Cardiac septum (tissue), 1 donor: ENCODE measurements at places on chromosomes 1 and 21.

- no peak for DNase-seq
Measured at GRCh38 chr1:82086739-82087138, 286.0 kb downstream of the ADGRL2 start.

GRCh38 chr1:62070384-62071011, 124.2 kb upstream of the L1TD1 start:
- no peak for DNase-seq

- no peak for DNase-seq
Measured at GRCh38 chr21:39117440-39117970, 65.7 kb downstream of the PSMG1 start.

GRCh38 chr21:32456497-32456918, 44.0 kb downstream of the EVA1C start:
- no peak for DNase-seq

- DNase-seq: no peak
Measured at GRCh38 chr1:81605023-81605422, 195.7 kb upstream of the ADGRL2 start.

GRCh38 chr1:7346600-7347570, 424.2 kb upstream of the VAMP3 start:
- no peak for DNase-seq

- no peak for DNase-seq
Measured at GRCh38 chr1:207031016-207031415, 1.5 kb downstream of the C1orf116 start.

- DNase-seq: no peak
Measured at GRCh38 chr21:26019236-26019635, 151.3 kb downstream of the APP start.

- no peak for DNase-seq
Measured at GRCh38 chr1:27003745-27004470, 8.7 kb downstream of the TENT5B start.

- no peak for DNase-seq
Measured at GRCh38 chr1:167518331-167518700, at the start of gene CD247. Gene CD247 (minus strand): TSS chr1:167518529. CDS start chr1:167518465, 64 bp downstream.

DNA sequence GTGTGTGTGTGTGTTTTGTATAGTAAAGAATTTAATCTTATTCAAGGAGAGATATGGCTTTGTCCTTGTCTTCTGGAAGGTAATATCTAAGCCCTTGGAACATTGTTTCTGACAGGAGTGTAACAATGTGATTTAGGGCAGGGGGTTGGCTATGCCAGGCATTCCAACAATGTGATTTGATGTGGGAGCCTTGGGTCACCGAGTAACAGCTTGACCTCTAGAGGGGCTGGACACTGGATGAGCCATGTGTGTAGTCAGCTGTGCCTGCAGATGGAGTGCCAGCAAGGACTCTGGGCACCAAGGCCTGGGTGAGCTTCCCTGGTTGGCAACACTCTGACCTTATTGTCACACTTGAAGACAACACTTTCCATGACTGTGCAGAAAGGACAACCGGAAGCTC, 336.1 kb upstream of the ZP4 start:
- no peak for DNase-seq

- DNase-seq: no peak
Measured at GRCh38 chr1:233627376-233627775, 13.5 kb downstream of the KCNK1 start.

DNA sequence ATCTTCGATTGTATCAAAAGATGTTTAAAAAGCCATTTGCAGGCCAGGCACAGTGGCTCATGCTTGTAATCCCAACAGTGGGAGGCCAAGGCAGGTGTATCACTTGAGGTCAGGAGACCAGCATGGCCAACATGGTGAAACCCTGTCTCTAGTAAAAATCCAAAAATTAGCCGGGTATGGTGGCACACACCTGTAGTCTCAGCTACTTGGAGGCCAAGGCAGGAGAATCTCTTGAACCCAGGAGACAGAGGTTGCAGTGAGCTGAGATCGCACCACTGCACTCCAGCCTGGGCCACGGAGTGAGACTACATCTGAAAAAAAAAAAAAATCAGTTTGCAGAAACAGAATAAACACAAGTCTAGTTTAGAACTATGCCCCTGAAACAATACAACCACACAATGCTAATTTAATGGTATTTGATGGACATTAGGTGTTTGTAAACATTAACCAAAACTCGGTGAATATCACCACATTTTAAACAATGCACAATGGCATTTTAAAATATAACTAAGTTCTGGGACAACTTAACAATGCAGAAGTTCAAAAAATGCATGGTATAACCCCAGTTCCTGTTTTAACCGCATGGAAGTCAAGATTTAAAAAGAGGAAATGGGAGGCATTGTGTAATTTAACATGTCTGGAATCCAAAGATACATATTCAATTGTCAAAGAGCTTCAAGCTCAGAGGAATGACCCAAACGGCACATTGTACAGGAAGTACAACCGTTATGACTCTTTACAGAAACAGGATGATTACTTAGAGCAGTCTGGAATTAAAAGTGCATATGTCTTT, 7.1 kb upstream of the PTTG1IP start:
- no peak for DNase-seq

DNA sequence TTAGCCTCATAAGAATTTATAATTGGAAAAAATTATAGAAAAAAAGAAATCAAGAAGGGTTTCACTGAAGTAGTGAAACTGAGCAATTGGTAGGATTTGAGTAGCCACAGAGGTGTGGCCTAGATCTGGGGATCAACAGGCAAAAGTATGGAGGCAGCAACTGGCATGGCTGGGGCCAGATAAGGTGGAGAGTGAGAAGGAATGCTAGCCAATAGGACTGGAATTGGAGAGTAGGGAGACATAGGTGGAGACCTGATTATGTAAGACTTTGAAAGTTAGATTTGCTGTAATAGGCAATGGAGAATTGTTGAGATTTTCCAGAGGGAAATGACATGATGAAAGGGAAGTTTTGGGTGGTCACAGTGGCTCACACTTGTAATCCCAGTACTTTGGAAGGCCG, 24.6 kb upstream of the CGN start:
- DNase-seq: no peak

- no peak for DNase-seq
Measured at GRCh38 chr21:18498431-18498830, 94.8 kb upstream of the TMPRSS15 start.

GRCh38 chr1:59999006-59999405, 72.4 kb upstream of the CYP2J2 start:
- DNase-seq: no peak

- DNase-seq: no peak
Measured at GRCh38 chr1:5165762-5166161, 511.4 kb downstream of the AJAP1 start.

GRCh38 chr1:94921977-94922376, 4.9 kb downstream of the CNN3 start:
- DNase-seq: no peak

- no peak for DNase-seq
Measured at GRCh38 chr1:29166291-29166878, 15.3 kb downstream of the SRSF4 start.
